HuH-7.5 (cell line): ENCODE measurements at places on chromosomes 12 and 14.

DNA sequence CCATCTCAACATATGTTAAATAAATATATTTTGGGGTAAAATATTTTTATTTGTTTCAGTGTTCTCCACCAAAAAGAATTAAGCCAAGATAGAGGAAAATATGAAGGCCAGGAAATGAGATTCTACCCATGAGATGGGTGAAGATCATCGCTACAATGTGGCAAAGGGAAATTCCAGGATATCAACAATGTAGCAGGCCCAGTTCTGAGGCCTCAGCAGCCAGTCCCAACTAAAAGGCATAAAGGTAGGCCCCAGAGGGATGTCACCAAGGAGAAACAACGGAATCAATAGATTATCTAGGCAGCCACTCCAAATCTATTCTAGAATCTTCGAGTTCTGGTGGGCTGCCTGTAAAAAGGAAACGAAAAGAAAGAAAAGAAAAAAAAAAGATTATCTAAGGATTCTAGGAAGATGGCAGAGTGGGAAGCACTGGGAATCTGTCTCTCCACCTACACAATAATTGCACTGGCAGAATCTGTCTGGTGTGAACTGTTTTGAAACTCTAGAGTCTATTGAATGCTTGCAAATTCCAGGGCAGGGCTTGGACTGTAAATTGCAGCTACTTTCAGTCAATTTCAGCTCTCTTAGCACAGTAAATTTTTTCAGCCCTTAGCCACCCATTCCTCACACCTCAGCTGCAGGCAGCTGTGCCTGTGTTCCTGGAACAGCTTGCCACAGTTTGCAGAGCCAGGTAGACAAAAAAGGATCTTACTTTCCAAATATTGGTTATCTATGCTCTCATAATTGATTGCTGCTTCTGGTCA is 33.1 kb upstream of the MMP19 start:
- DNase-seq = no peak

- no peak for DNase-seq
These were observed 7.6 kb downstream of the RNASE11 start for GRCh38 chr14:20580242-20580641.

- DNase-seq = no peak
These were observed 245.7 kb downstream of the GRIN2B start for GRCh38 chr12:13735734-13736133.

DNA sequence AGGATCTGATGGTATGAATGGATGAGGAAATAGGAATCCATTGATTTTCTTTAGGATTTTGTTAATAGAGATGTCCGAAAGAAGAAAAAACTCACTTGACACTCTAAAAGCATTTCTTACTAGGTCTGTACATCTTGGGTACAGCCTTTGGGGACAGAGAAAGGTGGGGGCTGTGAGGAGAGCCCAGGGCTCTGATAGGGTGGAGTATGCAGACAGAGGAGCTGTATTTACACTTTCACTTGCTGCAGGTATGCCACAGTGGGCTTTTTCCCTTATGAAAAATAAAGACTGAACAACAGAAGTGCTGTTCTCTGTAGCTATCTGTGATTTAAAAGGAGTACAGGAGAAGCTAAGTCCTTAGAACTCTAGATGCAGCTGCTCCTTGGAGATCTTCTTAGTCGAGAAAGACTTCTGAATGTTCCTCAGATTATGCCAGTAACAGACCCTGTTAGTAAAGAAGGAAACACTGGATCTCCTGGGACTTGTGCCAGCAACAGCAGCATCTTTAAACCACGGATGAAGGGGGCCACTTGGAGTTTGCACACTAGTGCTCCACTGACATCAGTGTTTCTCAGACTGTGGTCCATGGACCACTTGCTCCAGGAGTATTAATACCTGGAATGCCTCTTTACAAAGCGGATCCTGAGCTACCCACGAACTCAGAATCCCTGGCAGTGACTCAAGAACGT is 19.4 kb upstream of the RTRAF start:
- no peak for DNase-seq

- DNase-seq = no peak
These were observed 1.7 kb upstream of the CTDSP2 start for GRCh38 chr12:57848208-57848607.

DNA sequence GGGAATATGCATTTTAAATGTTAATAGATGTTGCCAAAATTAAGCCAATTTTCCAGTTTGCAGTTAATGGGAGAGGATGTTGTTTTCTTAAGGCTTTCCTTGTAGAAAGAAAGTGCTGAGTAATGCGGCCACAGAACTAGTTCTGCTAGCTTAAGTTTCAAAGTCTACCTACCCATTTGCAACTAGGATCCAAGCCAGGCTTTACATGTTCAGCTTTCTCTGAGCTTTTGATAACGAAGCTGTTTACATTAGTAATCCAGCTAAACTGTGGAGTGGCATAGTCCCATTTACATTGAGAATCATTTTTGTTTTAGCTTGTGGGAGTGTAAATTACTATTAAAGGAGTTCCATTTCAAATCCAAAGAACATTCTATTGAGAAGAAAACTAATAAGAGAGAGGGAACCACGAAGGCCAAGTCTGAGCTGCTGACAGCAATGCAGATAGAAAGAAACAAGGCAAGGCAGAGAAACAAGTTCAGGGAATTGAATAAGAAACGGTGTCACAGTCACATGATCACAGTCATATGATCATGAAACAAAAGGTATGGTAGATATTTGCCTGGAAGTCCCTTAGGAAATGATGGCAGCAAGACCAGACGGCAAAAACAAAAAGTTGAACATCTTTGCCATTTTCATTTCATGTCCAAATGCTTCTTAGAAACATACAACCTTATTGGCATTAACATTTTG is 274.9 kb downstream of the PAWR start:
- no peak for DNase-seq

- DNase-seq = no peak
These were observed 130.8 kb upstream of the EGLN3 start for GRCh38 chr14:34081576-34082136.

- no peak for DNase-seq
These were observed 139.2 kb downstream of the EGLN3 start for GRCh38 chr14:33811721-33812120.

GRCh38 chr12:101779626-101780025 is 40.4 kb upstream of the SYCP3 start:
- no peak for DNase-seq

DNA sequence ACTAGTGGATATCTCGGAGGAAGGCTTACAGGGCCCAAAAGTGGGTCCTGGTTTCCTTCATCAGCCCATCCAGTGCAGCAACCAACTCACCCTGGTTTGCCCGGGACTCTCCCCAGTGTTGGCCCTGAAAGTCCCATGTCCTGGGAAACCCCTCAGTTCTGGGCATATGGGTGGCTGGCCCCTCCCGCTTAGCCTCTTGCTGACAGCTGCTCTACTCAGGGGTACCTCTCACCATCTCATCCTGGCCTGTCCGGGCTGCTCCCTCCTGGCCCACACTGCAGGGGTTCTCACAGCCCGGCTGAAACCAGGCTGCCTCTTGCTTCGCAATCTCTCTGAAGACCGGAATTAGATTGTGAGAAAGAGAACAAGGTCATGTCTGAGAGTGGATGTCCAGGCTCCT is 48.9 kb upstream of the SLC24A4 start:
- DNase-seq = no peak

GRCh38 chr14:71062581-71063303 is 155.5 kb downstream of the PCNX1 start:
- no peak for DNase-seq

DNA sequence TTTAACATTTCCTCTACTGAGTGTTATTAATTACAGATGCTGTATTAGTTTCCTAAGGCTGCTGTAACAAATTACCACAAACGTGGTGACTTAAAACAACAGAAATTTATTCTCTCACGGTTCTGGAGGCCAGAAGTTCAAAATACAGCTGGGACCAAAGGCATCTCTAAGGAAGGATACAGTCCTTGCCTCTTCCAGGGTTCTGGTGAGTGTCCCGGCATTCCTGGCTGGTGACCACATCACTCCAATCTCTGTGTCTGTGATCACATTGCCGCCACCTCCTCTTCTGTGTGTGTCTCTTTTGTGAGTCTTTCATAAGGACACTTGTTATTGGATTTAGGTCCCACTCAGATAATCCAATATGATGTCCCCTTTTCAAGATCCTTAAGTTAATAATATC is 85.1 kb upstream of the CCDC198 start:
- no peak for DNase-seq

- no peak for DNase-seq
These were observed 7.4 kb upstream of the MYH7 start for GRCh38 chr14:23442721-23443356.

DNA sequence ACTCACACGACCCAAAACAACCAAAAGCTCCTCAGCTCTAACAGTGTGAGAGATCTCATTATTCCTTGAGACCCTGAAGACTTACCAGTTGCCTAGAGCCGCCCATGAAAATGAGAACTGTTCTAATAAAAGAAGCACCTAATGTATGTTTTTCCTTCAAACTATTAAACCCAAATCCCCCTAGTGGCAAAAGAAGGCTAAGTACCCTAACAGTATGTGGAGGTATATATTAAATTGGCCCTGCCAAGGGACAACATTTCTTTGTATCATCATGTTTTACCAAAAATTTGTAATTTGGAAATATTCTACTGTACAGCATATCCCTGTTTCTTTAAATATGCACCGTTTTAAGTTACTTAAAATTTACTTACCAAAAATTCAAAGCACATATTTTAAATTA is 38.0 kb upstream of the PPFIA2 start:
- DNase-seq = no peak

GRCh38 chr12:3704512-3705353 is 48.2 kb downstream of the CRACR2A start:
- DNase-seq = no peak

DNA sequence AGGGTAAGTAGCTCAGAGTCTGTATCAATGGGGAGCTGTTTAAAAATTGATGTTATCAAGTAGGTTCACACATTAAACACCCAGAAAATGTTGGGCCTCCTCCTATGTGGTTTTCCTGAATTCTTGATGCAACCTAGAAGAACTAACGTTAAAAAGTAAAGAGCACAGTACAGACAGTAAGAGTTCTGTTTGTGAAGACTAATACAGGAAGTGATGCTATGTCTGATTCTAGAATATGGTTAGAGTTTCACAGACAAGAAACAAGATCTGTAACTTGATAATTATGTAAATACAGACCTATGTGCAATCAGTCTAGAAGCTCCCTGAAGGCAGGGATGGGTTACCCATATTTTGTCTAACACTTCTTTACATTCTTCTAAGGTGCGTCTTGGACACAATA is 214.9 kb upstream of the BTG1 start:
- DNase-seq = no peak

- DNase-seq = no peak
These were observed 363.2 kb downstream of the GALC start for GRCh38 chr14:87629788-87630187.

DNA sequence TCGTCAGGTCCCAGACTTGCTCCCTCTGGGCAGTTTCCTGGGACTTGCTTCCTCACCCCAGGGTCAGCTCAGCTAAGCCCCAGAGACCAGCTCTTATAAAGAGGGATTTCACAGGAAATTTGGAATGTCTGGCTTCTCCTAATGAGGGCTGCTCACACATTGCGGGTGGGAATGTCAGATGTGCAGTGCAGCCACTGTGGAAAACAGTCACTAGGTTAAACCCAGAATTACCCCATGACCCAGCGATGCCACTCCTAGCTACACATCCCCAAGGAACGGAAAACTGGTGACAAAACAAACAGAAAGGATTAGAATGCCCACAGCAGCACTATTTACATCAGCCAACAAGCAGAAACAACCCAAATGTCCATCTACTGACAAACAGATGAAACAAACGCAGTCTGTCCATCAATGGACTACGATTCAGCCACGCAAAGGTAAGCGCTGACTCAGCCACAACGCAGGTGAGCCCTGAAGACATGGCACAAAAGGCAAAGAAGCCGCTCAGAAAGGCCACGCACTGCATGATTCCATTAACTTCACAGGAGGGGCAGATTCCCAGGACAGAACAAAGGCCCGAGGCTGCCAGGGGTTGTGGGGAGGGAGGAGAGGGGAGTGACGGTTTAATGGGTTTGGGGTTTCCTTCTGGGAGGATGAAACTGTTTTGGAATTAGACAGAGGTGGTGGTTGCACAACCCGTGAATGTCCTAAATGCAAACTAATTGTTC is 63.0 kb downstream of the NCOR2 start:
- no peak for DNase-seq

GRCh38 chr14:70845601-70846000 is 36.3 kb upstream of the MAP3K9 start:
- DNase-seq = no peak

- DNase-seq = no peak
These were observed 35.7 kb upstream of the ATP2A2 start for GRCh38 chr12:110245369-110245772.

- DNase-seq = no peak
These were observed 5.1 kb upstream of the SMOC1 start for GRCh38 chr14:69873877-69874780.

DNA sequence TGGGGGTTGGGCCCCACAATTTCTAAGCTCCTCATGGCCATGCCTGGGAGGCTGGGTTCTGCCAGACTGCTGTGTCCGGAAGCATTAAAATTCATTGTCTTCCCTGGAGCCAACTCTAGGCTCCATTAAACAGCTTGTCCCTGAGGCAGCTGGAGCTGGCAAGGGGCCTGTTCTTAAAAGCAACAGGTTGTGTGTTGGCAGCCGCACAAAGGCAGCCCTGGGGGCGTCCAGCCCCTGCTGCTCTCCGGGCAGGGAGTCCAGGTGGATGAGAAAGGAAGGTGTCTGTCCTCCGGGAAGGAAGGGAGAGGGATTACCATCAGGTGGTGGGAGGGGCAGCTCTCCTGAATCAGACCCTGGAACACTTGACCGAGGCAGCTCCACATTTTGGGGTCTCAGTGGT is 98.9 kb downstream of the CHST11 start:
- DNase-seq = no peak

DNA sequence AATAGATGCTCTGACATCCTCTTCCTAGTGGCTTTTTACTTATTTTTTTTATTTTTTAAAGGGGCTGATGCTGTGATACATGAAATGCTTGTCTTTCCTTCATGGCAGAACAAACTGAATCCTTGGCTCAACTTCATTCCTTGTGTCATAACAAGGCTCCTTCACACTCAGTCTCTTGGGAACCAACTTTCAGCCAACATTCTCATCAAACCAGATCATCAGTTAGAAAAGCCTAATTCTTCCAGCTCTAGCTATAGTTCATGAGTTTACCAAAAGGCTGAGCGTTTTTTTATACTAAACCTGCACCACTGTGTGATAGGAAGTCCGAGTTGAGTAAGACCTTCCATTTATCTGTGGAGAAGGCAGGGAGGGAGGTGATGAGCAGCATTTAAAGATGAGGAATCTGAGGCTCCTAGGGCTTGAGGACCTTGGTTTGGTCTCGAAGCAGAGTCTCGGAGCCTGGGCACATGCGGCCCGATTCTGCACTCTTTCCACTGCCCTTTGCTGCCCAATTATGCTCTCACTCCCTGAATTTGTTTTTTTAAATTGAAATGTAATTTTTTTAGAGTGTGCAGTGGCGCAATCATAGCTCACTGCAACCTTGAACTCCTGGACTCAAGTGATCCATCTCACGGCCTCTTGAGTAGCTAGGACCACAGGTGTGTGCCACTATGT is 8.2 kb downstream of the GPRC5D start:
- no peak for DNase-seq

GRCh38 chr12:75979181-75979580 is 52.4 kb downstream of the PHLDA1 start:
- DNase-seq = no peak

GRCh38 chr14:100304825-100305323 is 1.4 kb downstream of the SLC25A29 start:
- DNase-seq = no peak

GRCh38 chr12:119842380-119842779 is 34.7 kb downstream of the CIT start:
- no peak for DNase-seq

- no peak for DNase-seq
These were observed 297.5 kb upstream of the SOX5 start for GRCh38 chr12:24246934-24247333.
